ENCODE measurements at places on chromosomes 11 and 22.

DNA sequence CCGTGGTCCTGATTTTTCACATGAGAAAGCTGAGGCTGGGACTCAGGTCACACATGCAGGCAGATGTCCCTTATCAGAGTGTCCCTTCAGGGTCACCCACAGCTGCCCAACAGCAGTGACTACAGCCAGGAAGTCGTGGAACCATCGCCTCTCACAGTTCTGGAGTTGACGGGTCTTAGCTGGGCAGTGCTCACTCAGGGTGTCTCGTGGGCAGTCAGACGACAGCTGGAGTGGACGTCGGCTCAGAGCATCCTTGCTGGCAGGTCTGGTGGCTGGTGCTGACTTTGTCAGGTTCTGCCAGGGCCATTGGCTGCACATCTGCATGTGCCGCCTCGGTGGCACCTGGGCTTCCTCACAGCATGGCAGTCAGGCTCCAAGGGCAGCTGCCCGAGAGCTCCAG lies 35.6 kb upstream of the TH start:
- DNase-seq, result no peak

DNA sequence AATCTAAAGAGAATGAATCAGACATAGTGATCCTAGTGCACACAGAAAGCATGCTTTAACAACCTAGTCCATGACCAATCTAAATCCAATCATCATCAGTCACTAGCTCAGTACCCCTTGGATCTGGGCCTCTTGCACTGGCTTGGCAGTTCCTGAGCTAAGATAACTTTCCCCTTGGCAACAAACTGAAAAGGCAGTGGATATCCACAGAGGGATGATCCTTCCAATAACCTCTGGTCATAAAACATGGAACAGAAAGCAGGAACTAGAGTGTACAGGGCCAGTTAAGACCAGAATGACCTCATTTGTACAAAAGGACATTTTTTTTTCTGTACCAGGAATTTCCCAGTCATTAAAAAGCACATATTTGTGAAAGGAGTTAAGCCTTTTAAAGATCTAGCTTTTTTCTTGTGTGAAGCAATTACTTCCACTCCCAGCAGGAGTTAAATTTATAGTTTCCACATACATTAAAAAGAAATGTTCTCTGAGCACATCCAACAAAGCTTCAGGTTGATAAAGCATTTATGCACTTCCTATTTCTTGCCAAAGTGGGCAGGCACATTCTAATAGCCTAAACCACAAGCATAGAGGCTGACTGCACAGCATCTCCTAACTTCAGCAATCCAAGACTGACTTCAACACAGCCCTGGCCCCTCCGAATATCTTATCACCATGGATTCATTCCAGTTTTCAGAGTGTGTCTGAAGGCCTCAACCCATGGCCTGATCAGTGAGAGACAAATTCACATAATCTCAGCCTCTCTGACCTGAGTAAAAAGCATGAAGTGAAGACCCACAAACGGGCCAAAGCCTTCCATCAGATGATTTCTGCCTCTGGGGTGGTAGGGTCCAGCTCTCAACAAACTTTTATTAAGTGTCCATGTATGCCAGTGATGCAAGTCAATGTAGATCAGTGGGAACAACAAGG lies 29.9 kb downstream of the GUCY1A2 start:
- DNase-seq, result no peak

DNA sequence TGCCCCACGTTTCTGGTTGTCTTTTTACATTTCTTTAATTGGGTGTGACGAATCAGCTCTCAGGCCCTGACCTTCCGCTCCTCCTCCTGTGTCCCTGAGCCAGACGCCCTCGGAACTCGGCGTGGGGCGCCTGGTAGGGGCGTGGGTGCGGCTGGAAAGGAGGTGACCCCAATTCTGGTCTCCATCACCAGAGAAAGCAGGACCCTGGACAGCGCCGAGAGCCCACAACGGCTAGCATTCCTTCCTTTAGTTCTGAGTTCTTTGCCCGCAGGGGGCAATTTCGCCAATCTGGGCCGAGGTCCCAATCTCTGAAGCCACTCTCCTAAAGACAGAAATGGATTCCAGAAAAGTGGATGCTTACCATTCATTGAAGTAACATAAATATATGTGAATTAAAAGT lies 11.7 kb upstream of the RBMXL2 start:
- no peak for DNase-seq

- DNase-seq, result no peak
Measured at GRCh38 chr11:864898-865297, 22.2 kb downstream of the TSPAN4 start.

- no peak for DNase-seq
Measured at GRCh38 chr22:49429066-49429465, 398.6 kb downstream of the BRD1 start.

GRCh38 chr11:111574373-111575225 lies 27.6 kb upstream of the SIK2 start:
- DNase-seq, result no peak

- no peak for DNase-seq
Measured at GRCh38 chr11:115188898-115189278, 315.3 kb downstream of the CADM1 start.

- DNase-seq, result no peak
Measured at GRCh38 chr11:12287374-12288211, 89.8 kb upstream of the PARVA start.

GRCh38 chr11:30333405-30333804 lies 10.5 kb downstream of the ARL14EP start:
- DNase-seq, result peak; percentile 24

- no peak for DNase-seq
Measured at GRCh38 chr11:107707215-107707671, 4.6 kb downstream of the SLN start.

- no peak for DNase-seq
Measured at GRCh38 chr11:18312663-18313420, 9.1 kb downstream of the HPS5 start.

DNA sequence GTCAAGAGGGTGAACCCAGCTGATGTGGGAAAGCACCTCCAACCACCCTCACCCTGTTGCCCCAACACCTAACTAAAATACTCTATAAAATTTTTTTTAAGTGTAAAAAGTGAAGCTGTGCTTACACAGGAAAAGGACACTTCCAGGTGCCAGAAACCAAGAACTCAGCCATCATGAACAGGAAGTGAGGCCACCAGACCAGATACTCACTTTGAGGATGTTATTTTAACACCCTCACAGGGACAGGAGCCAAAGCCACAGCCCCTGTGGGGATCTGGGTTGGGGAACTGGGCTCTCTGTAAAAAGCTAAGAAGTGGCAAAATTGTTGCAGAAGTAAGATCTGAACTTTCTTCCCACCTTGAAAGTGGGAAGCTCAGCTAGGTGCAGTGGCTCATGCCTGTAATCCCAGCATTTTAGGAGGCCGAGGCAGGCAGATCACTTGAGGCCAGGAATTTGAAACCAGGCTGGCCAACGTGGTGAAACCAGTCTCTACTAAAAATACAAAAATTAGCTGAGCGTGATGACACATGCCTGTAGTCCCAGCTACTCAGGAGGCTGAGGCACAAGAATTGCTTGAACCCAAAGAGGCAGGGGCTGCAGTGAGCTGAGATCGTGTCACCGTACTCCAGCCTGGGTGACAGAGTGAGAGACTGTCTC lies 3.8 kb downstream of the RSPH14 start:
- peak; percentile 81 for DNase-seq

All from CD4-positive, alpha-beta T cell treated with Interleukin-21 for 1 hour (primary cell).